ENCODE measurements at places on chromosomes 3 and 15.

DNA sequence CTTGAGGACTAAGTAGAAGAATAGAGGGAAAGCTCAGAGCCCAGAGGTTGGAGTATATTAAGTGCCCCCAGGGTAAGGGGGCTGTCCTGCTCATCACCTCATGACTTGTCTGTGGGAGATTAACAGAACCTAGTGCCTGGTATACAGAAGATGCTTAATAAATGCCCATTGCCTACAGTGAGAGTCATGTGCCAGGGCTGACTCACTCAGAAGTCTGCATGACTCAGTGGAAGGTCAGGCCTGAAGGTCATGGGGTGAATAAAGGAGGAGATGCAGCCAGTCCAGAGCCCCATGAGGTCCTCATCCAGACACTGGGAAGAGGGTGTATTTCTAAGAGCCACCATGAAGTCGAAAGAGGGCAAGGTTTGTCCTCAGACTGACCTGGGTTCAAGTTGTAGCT, 62.5 kb upstream of the TLE3 start:
- DNase-seq: no peak

DNA sequence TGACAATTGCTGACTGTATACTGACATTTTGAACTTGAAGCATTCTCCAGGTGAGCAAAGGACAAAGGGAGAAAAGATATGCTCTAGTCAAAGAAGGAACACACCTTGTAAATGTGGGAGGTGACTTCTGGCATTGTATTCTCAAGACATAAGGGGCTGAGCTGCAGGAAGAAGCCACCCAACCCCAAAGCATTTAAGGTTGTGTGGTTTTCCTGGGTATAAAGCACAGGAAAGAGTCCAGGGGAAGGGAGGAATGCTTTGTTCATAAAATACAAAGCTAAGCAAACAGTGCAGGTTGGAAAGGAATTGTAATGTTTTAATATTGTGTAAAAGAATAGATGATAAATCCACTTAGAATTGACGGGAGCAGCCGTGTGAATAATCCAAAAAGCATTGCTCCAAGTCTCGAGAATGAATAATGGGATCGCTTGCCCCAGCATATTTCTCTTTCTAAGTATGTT, 102.4 kb upstream of the LRIG1 start:
- no peak for DNase-seq

GRCh38 chr3:51974277-51974962, 444 bp upstream of the ABHD14A start:
- DNase-seq: no peak

- no peak for DNase-seq
Observed at GRCh38 chr3:62962714-62963113, 87.5 kb upstream of the CADPS start.

- DNase-seq: no peak
Observed at GRCh38 chr3:111936191-111936841, 42.5 kb upstream of the ABHD10 start.

GRCh38 chr3:153539263-153539662, 377.2 kb downstream of the RAP2B start:
- DNase-seq: no peak

DNA sequence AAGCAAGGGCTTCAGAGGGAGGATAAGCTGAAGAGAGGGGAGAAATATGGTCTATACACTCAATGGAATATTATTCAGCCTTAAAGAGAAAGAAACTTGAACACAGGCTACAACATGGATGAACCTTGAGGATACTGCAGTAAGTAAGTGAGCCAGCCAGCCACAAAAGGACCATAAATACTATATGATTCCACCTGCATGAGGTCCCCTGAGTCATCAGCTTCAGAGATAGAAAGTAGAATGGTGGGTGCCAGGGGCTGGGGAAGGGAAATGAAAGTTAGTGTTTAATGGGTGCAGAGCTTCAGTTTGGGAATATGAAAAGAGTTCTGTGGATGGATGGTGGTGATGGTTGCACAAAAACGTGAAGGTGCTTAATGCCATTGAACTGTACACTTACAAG, 68.4 kb upstream of the SEC13 start:
- no peak for DNase-seq

- no peak for DNase-seq
Observed at GRCh38 chr3:103515116-103515515, 1080.3 kb downstream of the ZPLD1 start.

DNA sequence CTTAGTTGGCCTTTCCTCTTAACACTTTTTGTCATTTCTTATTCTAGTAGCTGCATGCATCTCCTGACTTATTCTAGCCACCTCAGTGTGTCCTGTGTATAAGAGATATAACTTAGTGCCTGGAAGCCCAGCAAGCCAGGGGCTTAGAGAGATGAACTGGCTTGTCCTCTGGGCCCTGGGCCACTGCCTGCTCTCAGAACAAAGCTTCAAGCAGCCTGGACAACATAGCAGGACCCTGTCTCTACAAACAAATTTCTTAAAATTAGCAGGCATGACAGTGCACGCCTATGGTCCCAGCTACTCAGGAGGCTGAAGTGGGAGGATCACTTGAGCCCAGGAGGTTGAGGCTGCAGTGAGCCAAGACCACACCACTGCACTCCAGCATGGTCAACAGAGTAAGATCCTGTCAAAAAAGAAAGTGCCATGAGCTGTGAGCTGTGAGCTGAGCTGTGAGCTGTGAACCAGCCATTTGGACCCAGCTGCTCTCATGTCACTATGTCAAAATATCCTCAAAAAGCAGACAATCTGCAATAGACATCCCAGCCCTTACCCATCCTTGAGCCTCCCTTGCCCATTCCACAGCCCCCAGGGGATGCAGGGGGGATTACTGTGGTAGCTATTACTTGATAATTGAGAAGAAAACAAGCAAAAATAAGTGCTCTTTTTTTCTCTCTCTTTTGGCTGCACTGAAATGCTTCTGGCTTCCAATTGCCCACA, 174.5 kb downstream of the OPA1 start:
- no peak for DNase-seq

GRCh38 chr3:183252973-183253527, at the start of gene B3GNT5:
Gene B3GNT5, plus strand, starts transcription at chr3:183253253. Its CDS starts 16,546 bp downstream, at chr3:183269799.
- DNase-seq: no peak

DNA sequence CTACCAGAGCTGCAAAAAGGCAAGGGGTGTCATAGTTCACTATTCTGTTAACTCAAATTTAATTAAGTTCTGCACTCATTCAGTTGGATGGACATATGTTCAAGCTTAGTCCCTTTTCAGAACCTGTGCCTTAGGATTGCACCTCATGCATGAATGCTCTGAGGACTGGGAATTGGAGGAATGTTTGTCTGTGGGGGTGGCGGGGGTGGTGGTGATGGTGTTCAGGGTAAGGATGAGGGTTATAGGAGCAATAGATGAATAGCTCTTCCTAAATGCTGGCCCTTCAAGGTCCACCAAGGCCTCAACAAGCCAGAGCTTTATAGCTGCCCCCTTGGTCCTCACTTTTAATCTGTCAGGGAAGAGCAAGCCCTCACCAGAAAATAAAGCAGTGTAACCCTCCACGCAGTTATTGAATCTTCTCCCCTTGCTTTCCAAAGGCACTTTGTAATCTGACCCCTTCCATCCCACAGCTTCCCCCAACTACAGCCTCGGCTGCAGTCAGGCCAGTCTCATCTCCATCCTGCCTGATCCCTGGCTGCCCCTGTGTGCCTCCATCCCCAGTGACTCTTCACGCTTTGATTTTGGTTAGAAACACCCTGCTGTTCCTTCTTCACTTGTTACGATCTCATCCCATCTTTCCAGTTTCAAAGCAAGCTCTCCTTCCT, 221.6 kb upstream of the LMCD1 start:
- DNase-seq: no peak

GRCh38 chr15:54353726-54354125, 375.5 kb downstream of the UNC13C start:
- no peak for DNase-seq

GRCh38 chr3:178075344-178075743, 460.9 kb upstream of the KCNMB2 start:
- DNase-seq: no peak

- DNase-seq: no peak
Observed at GRCh38 chr15:41982133-41982930, 10.0 kb upstream of the EHD4 start.

- no peak for DNase-seq
Observed at GRCh38 chr3:169475978-169476698, 187.4 kb downstream of the MECOM start.

DNA sequence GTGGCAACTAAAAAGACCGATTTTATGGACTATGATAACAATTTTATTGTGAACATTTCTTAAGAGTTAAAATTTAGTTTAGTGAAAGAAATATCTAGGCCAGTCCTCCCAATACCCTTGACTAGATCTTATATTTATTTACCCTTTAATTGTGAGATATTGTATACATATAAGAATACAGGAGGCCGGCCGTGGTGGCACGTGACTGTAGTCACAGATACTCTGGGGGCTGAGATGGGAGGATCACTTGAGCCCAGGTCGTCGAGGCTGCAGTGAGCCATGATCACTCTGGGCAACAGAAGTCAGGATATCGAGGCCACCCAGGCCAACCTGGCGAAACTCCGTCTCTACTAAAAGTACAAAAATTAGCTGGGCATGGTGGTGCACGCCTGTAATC, 756 bp upstream of the RMDN3 start:
- no peak for DNase-seq

GRCh38 chr15:75867449-75867848, 24.2 kb downstream of the UBE2Q2 start:
- DNase-seq: no peak

- no peak for DNase-seq
Observed at GRCh38 chr3:186133980-186134379, 25.1 kb upstream of the ETV5 start.

- no peak for DNase-seq
Observed at GRCh38 chr3:16369885-16370284, 104.9 kb downstream of the OXNAD1 start.

GRCh38 chr3:122793568-122794416, at the start of gene HSPBAP1:
Gene HSPBAP1, minus strand, starts transcription at chr3:122793831. Its CDS starts 151 bp downstream, at chr3:122793680.
- no peak for DNase-seq

DNA sequence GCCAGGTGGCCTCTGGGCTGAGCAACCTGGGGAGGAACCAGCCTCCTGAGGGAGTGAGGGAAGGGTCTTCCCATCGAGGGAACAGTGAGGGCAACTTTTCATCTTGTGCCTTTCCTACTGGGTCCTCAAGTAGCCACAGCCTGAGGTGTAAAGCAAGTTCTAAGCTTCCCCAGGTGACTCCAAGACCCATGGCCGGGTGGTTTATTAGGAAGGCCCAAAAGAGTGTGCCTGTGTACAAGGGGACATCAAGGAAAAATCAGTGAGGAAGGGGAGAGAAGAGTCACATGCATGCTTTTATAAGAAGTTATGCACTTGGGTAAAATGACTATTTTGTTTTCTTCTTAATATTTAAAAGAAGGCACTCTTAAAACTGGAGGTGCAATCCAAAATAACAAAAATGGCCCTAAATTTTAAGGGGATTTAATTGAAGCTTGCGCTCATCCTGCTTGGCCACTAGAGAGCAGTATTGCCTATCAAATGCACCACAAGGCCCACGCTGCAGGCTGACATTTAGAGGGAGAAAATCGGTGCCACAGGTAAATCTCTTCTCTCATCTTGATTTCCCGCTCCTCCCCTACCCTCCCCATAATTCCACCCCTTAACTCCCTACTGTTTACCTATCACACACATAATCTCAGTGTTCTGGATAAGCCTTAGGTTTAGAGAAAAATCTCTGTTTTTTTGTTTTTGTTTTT, 6.7 kb downstream of the NANOGP8 start:
- DNase-seq: no peak

- DNase-seq: no peak
Observed at GRCh38 chr15:101159936-101160815, 91.7 kb downstream of the CHSY1 start.

DNA sequence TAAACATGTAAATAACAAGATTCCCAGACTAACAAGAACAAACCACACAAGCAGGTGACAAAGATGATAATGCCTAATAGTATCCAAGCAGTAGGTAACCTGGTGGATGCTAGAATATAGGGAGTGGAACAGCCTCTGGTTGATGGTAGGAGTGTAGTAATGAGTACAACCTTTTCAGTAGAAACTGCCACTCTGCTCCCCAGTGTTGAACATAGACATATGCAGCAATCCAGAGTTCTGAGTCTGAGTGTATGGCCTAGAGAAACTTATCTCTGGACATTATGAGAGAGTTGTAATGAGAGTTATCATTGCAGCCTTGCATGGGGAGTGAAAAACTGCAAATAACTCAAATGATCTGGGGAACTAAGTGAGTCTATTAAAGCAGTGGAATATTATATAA, 76.1 kb upstream of the ACAD9 start:
- no peak for DNase-seq

DNA sequence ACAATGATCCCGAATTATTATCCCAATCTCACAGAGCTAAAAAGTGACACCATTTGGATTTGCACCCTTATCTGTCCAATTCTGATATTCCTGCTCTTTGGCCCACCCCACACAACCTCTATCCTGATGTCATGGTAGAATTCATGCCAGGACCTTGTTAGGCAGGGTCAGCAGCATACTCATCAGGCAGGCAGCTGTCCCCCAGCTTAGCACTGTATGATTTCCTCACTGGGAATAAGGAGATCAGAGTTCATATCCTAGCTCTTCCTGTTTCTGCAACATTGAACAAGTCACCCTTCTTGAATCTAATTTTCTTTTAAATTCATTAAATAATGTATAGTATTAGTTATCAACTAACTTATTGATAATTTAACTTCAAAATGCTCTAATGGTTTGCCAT, 12.0 kb upstream of the C3orf80 start:
- no peak for DNase-seq

- no peak for DNase-seq
Observed at GRCh38 chr15:33808720-33809457, 159.4 kb upstream of the CHRM5 start.

DNA sequence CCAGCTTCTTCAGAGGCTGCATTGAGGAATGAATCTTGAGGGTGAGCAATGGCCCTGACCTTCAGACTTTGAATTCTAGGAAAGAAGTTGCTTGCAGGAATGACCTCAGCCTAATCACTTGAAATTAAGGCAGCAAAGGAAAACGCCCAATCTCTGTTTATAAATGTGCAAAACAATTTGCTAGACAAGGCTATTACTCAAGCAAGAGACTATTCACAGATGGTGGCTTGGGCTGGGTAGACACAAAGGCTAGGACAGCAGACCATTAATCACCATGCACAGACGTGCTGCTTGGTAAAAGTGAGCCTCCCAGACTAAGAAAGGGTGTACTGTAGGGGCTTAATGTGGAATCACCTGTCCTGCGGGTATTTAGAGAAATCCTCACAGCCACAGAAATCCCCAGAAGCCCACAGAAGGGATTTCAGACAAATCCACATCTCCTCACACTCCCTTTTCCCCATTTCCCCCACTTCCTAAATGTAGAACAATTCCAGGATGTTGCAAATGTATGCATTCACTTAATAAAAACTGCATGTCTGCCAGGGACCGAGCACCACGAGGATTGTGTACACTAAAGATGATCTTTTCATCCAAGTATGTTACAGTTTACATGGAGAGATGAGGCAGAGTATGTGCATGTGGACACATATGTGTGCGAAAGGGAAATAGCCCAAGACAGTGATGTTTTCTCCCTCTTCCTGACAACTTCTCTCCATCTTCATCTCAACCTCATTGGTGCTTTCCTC, 259.5 kb downstream of the THSD4 start:
- no peak for DNase-seq

- DNase-seq: no peak
Observed at GRCh38 chr3:194224471-194225417, 88.8 kb downstream of the HES1 start.
